NCI-H524 (cell line): ENCODE measurements at places on chromosomes 4 and X.

- no peak for DNase-seq
These were observed 222.1 kb downstream of the FRMPD4 start for GRCh38 chrX:12360383-12360782.

GRCh38 chr4:8478801-8479744 is 38.5 kb downstream of the TRMT44 start:
- DNase-seq = no peak

DNA sequence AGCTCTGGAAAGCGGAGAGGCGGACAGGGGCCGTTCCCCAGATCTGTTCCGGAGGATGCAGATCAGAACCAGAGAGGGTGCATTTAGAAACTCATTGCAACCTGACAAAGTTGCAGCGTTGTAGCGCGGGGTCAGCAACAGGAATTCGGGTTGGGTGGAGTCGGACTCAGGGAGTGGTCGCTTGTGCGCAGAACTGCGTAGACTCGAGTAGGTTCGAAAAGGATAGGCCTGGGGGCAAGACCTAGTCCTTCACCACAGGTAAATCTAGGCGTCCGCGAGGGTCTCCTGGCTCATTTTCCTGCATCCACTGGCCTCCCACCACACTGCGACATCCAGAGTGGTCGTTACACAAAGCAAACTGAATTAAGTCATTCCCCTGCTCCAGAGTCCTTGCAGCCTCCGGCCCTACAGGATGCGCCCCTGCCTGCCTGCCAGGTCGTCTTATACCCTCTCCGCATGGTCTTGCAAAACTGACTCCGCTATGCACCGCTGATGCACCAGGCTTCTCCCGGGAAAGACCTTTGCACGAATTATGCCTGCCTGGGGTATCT is 4.7 kb upstream of the ZNF518B start:
- DNase-seq = no peak

- DNase-seq = peak; percentile 48
These were observed 739.4 kb upstream of the TENM3 start for GRCh38 chr4:181503687-181504390.

DNA sequence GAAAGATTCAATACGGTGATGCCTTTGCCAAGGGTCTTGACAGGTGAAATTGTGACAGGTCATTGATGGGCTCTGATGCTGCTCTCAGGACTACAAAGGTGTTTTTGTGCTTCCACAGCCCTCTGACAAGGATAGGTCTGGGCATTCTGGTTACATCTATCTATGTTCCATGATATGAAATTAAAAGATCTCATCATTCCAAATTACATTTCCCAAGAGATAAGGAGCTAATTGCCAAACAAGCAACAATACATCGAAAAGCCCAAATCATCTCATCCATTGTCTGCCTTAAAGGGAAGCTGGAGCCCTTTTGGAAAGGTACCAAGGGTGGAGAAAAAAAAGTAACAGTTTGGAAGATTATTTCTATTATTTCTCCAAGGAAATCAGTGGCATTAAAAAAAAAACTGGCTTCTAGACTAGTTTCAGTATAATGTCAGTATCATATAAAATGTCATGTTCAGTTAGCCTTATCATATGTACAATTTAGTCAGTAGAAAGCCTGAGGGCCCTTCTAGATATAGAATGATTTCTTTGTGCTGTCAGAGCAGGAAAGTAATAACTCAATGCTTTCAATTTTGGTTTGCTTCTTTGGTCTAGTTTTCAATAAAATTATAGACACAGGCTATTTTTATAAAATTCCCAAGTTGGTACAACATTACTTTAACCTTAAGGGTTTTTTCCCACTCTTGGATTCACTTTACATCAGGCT is 224.5 kb upstream of the GPRIN3 start:
- no peak for DNase-seq

GRCh38 chrX:108029928-108030711 is 14.7 kb upstream of the VSIG1 start:
- DNase-seq = no peak

DNA sequence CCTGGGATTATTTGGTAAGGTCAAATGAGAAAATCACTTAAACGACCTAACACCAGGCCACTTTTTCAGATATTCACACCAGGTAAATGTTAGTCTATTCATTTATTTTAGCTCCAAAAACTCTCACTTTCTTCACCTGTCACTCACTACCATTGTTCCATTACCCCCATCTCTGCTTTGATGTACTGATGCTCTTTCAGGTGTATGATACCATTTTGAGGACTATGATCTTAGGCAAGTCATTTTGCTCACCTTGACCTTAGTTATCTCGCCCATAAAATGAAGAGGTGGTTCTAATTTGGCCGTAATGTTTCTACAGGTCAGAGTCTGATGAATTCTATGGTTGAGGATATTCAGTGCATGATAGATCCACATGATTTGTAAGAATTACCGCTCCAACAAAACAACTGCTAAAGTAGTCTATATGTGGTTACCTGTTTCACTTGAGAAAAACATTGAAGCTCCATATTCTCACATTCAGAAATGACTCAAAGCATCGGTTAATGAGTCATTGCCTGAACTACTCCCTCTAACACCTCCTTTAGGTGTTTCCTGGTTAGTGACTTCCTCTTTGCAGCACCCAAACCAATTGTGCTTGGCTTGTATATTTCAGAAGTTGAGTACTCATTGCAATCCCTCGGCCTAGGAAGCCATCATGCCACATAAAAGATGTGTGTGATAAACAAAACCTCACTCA is 4.5 kb downstream of the DTHD1 start:
- DNase-seq = no peak
